Stimulated activated CD4-positive, alpha-beta T cell treated with anti-CD3 and anti-CD28 coated beads, Interleukin-4, amount 100 ng/mL, for 48 hours (primary cell): ENCODE measurements at places on chromosomes 5 and 9.

- no peak for DNase-seq
Measured at GRCh38 chr5:32233220-32233695, 59.1 kb upstream of the GOLPH3 start.

DNA sequence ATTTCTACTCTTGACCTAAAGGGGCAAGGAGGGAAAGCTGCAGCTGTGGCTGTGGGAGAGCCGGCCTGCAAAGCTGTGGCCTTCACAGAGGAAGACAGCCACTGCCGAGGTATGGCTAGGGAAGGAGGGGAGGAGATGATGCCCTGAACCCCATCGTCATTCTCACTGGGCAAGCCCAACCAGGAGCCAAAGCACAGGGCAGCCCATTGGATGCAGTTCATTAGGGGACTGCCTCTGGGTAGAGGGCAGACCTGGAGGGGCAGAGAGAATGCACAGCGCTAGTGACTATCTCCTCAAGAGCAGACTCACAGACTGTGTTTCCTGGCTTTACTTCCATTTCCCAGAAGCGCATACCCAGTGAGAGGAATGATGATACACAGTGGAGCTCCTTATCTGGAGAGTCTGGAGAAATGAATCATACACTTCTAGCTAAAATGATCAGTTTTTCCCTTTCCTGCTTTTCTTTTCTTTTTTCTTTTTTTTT is 47.2 kb upstream of the TTC23L start:
- DNase-seq, result no peak

- DNase-seq, result no peak
Measured at GRCh38 chr5:151648988-151649387, 37.7 kb downstream of the SPARC start.

DNA sequence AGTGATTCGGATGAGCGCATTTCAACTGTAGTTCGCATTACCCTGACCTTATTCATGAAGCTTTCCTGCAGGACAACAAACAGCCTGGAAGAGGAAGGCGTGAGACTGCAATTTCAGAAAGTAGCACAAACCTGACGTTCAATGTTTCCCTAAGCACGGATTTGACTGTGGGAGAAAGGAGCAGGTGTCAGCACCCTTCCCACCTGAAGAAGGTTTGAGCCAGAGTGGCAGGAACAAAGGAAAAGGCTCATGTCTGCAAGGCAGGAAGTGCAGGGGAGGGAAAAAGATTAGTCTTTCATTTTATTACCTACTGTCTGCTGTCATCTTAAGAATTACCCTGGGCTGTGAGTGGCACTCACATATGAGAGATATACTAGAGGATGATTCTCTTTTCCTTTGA is 114.0 kb downstream of the MED10 start:
- DNase-seq, result no peak

DNA sequence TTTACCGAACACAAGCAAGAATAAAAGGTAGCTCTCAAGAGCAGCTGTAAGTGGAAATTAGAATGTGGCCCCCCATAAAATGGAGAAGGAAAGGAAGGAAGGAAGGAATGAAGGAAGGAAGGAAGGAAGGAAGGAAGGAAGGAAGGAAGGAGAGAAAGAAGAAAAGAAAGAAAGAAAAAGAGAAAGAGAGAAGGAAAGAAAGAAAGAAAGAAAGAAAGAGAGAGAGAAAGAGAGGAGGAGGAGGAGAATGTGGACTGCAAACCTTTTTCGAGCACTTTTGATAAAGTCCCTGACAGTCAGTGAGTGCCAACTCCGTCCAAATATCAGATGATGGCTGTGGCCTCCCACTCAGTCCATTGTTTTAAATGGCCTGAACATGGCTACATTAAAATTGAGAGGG is 53.8 kb upstream of the SNX2 start:
- no peak for DNase-seq

DNA sequence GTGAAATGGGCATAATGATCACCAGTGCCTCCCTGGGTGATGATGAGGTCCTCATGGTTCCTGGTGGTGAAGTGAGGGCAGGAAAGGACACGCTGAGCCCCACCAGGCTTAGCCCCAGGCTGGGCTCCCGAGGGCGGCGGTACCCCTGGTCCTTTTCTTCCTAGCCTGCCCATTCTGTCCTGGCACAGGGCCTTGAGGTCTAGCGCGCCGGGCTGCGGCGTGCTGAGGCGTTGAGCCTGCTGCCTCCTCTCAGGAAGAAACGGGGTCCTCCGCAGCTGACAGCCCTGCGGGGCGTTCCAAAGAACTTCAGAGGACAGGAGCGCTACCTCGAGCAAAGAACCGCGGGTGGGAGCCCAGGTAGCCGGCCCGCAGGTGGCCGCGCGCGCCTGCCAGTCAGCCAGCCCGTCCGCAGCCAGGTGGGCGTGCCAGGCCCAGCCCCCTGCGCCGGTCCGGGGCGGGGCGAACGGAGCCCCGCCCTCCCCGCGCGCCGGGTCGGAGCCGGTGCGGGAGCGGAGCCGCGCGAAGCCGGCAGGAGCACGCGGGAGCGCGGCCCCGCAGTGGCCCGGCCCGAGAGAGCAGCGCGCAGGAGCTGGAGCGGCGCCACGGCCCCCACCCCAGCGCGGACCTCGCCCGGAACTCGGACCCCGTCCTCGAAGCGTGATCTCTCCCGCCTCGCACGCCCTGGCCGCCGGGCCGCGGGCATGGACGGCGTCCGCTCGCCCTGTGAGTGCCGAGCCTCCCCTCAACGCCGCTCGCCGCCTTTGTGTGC is at the start of gene WNK2:
Gene WNK2, plus strand, starts transcription at position 477 of the 769 bp plus-strand sequence. CDS start 791 bp downstream, outside the sequence.
- peak; percentile 25 for DNase-seq

GRCh38 chr9:114281473-114282103 is 41.3 kb upstream of the ORM1 start:
- DNase-seq, result no peak

DNA sequence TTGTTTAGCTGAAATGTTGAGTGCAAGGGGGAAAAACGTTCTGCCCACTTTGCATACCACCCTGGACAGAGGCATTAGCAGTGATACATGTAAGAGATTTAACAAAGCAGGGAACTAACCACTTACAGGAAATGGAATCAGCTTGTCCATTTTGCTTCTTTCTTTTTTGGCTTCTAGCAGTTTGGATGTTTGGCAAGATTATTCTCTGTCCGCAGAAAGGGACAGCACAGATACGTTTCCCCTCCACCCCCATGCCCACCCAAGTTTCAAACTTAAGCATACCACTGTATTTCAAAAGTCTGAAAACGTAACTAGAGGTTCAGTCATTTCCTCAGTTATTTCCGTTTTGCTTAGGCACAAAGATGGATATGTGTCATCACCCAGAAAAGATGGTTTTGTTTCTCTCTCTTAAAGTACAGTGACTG is 118.4 kb downstream of the GDNF start:
- no peak for DNase-seq

DNA sequence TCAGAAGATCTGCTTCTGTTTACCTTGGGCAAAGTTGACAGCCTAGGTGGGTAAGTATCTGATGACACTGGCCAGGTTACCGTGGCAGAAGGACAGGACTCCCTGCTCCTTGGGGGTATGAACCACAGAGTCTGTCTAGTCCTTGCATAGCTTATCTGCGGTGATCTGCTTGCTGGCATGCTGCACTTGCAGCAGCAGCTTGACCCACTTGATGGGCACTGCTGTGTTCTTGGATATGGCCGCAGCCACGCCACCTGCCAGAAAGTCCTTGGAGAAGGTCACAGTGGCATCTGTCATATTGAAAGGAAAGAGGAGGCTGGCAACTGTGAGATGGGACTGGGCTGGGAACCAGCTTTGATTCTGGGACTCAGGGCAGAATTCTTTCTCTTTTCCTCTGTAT is 35.9 kb upstream of the POC5 start:
- no peak for DNase-seq

GRCh38 chr5:57717555-57717954 is 234.9 kb upstream of the ACTBL2 start:
- DNase-seq, result no peak

GRCh38 chr5:170025853-170026252 is 45.6 kb upstream of the INSYN2B start:
- no peak for DNase-seq

GRCh38 chr9:111483858-111484571 is at the start of gene ECPAS:
Gene ECPAS, minus strand, starts transcription at chr9:111484383. Its CDS starts 11,465 bp downstream, at chr9:111472918.
- DNase-seq, result peak; percentile 66

- no peak for DNase-seq
Measured at GRCh38 chr9:111959468-111960359, 63.1 kb downstream of the UGCG start.

DNA sequence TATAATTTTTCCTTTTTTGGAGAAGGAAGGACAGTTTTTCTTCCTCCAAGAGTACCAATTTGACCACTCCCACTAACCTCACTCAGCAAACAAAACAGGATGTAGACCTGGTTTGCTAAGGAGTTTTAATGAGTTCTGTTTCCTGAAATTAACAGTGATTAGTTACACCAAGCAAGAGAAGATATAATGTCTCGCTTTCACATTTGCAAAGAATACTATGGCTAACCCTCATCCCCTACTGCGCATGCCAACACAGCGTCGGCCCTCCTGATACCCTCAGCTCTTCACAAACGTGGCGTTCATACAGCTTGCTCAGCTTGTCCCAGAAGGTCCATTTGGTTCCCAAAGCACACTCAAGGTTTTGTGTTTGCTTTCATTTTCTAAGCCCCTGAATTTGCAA is 41.9 kb upstream of the IPPK start:
- DNase-seq, result no peak

GRCh38 chr5:637581-638450 is 25.7 kb downstream of the CEP72 start:
- no peak for DNase-seq

- no peak for DNase-seq
Measured at GRCh38 chr9:21172156-21172555, 5.7 kb upstream of the IFNA21 start.

DNA sequence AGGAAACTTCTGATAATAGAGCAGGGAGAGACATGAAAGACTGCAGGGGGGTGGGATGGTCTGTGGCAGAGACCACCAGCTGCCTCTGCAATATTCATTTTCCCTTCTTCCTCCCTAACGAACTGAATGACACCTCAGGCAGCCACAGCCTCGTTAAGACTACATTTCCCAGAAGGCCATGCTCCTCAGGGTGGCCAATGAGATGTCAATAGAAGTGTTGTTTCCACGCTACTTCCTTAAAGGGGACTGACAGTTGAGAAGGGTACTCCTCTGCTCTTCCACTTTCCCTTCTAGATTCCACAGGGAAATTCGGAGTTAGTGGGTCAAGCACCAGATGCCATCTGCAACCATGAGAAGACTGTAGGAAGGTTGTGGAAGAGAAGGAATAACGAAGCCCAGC is 52.0 kb upstream of the DAPK1 start:
- DNase-seq, result no peak

GRCh38 chr9:37259951-37260350 is 139.6 kb downstream of the ZCCHC7 start:
- DNase-seq, result no peak
